MM.1S (cell line): ENCODE measurements at places on chromosomes 1 and 21.

GRCh38 chr1:231778009-231778719 lies 151.6 kb downstream of the DISC1 start:
- no peak for DNase-seq

DNA sequence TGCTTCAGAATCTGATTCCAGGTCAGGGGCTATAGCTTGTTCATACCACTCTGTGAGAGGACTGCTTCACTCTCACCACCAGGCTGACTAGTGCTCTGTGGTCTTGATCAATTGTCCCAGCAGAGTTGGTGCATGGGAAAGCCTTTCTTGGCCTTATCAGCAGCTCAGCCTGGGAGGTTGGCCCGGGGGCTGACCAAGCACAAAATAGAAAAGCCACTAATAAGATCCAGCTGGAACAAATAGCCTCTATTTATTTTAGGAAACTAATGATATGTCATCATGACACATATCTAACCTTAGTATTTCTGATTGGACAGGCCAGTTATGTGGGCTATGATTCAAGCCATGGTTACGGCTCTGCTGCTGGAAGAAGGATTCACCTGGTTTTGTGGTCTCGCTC lies 134.2 kb downstream of the GDAP2 start:
- DNase-seq, result no peak

GRCh38 chr21:33441489-33442477 lies 38.0 kb downstream of the TMEM50B start:
- DNase-seq, result no peak

DNA sequence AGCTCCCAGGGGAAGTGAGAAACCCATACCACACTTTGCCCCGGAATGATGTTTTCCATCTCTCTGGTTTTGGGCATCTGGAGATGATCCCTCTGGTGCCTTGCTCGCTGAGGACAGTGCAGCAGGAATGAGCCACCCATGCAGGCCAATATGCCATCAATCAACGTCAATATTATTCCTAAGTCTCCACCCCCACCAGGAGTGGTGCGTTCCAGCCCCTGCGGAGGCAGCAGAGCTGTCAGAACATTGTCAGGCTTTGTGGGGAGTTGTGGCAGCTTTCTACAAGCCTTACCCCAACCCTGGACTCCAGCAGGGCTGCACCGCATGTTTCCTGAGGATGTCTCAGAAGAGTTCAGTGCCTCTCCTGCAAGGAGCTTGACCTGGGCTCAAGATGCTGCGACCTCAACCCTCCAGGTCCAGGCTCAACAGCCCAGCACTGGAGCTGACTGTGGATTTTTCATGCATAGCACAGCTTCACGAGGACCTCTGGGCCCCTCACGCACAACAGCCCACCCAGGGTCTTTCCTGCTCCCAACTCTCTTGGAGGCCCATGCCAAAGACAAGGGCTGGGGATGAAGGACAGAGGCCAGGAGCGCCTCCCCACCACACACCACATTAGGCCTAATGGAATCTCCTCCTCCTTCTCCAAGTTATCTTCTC lies 67.5 kb downstream of the PSMG1 start:
- no peak for DNase-seq

GRCh38 chr1:243315893-243316292 lies 60.1 kb downstream of the SDCCAG8 start:
- no peak for DNase-seq

GRCh38 chr1:11731691-11732283 lies 4.1 kb upstream of the AGTRAP start:
- no peak for DNase-seq

DNA sequence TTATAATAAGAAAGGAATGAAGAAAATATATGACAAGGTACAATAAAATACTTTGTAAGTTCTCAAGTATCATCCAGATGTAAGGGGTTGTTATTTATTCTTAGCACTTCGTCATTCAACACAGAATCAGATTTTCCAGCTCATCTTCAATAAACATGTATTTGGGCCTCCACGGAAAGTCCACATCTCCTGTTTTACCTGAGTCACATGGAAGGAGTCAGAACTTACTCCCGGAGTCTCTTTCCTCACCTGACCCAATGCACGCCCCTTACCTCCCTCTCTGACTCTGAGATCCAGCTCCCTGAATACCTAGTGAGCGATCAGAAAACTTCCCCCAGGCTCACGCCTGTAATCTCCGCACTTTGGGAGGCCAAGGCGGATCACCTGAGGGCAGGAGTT lies 1.5 kb upstream of the PMVK start:
- DNase-seq, result no peak

- DNase-seq, result no peak
Observed at GRCh38 chr1:166080967-166081870, 85.6 kb downstream of the FAM78B start.

GRCh38 chr1:184212649-184213314 lies 161.3 kb downstream of the TSEN15 start:
- DNase-seq, result no peak

DNA sequence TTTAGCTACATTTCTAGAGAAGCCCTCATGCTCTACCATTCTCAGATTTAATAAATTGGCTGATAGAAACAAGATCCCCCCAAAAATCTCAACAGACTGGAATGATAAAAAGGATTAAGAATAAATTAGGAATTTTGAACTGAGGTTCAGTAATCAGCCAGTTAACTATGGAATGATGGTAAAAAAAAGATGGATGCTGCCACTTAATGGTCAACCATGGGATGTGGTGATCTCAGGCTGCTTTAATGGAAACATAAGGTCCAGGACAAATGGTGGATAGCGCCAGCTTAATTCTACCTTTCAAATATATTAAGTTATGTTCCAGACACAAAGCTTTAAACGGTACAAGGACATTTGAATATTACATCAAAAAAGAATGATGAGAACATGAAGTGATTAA lies 49.9 kb downstream of the CCN1 start:
- DNase-seq, result no peak

DNA sequence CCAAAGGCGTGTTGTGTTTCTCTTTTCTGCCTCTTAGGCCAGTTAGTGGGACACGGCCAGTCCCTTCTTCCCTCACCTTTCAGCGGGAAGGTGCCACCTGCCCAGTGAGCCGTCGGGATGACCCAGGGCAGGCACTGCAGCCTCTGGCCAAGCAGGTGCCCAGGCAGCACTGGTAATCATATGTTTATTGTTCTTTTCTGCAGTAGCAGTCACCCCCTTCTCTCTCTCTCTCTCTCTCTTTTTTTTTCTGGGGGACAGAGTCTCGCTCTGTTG lies 38.2 kb downstream of the CRYAA start:
- DNase-seq, result no peak

GRCh38 chr1:99600782-99601181 lies 45.1 kb upstream of the PALMD start:
- DNase-seq, result no peak

DNA sequence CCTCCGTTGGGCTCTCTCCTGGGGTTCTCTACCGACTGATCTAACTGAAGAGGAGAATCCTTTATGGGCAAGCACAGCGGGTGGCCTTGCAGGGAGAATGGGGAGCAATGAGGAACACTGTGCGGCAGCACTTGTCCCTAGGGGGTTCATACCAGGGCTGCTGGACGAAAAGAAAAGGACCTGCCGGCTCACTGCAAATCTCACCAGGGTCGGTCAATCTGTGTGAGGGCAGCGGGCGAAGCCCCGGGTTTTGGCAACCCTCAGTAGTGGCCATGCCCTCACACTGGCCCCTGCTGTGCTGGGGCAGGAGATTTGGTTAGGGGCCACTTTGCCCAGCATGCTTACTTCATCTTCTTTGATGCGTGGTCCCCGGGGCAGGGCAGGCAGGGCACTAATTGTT lies 5.9 kb downstream of the LHX9 start:
- DNase-seq, result no peak

- DNase-seq, result no peak
Observed at GRCh38 chr1:45929257-45929687, 125.9 kb downstream of the MAST2 start.

DNA sequence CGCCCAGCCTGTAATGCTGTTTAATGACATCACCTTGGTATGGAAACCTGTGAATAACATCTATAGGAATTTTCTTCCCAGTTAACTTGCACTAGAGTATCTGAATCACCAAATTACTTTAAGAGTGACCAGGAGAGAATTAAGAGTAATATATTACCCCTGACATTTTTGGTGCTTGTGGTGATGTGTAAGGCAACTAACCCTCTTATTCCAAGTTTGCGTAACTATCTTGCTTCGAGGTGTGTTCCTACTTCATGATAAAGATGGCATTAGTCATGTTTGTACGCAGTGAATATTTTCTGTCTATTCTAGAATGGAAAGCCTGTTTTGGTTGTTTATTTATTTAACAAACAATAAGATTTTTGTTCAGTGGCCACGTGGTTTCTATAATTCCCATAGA lies 131.3 kb downstream of the ZP4 start:
- no peak for DNase-seq

- DNase-seq, result no peak
Observed at GRCh38 chr1:246005067-246005466, 502.0 kb downstream of the SMYD3 start.

DNA sequence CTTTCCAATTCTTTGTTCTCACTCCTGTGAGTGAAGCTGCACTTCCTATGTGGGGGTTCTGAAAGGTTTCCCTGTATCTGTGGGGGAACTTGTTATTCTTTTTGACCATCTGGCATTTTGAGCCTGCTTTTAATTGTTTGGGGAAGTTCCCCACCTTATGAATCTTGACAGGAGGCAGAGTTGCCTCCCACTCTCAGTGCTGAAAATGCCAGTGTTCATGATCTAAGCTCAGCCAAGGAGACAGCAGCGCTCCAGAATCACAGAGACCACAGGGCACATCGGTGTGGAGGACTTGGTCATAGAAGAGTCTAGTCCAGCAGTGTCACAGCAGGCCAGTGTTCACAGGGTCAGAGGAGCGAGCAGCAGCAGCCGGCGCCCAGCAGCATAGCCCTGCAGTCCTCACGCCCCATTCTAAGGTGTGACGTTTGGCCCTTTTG lies 63.8 kb upstream of the PRDX6 start:
- no peak for DNase-seq

GRCh38 chr1:47906009-47906432 lies 91.2 kb downstream of the TRABD2B start:
- no peak for DNase-seq

DNA sequence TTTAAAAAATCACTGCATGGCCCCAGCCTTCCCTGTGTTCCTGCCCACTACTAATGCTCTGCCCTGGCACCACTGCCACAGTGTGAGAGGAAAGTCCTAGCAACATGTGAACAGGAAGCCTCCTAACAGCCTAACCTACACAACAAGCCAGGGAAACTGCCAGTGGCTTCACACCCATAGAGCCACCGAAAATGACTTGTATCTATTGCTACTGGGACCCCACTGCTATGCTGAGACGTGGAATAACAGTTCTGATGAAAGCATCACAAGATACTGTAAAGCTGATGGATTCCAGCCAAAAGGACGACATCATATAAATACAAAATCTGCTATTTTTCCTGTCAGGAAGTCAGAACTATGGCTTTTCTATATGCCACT lies 74.9 kb downstream of the JAK1 start:
- DNase-seq, result no peak

DNA sequence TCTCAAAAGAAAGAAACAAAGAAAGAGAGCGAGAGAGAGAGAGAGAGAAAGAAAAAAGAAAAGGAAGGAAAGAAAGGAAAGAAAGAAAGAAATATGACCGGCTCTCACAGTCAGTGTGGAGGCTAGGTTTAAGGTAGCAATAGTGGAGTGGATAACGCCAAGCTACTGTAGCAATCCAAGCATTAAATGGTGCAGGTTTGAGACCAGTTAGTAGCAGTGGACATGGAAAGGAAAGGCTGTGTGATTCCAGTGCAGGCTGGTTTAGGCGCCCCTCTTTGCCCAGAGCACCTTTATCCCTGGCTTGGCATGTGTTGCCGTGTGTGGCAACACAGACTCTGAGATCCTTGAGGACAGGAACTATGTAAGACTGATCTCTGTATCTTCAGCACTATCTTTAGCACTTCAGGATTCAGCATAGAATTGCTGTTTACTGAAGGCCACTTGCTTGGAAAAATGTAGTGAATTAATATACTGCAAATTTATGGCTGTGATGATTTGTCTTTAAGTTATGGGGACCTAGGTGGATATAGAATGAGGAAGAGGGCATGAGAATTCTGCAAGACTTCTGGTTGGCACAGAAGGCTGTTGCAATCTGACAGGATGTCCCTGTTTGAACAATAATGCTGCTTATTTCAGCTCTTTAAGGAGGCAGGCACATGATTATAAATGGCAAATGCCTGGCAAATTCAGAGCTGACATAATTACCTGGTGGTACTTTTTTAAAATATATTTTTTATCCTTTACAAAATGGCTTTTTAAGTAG lies 10.8 kb upstream of the OSBPL9 start:
- DNase-seq, result no peak

GRCh38 chr1:197980457-197980856 lies 63.3 kb downstream of the LHX9 start:
- DNase-seq, result no peak

DNA sequence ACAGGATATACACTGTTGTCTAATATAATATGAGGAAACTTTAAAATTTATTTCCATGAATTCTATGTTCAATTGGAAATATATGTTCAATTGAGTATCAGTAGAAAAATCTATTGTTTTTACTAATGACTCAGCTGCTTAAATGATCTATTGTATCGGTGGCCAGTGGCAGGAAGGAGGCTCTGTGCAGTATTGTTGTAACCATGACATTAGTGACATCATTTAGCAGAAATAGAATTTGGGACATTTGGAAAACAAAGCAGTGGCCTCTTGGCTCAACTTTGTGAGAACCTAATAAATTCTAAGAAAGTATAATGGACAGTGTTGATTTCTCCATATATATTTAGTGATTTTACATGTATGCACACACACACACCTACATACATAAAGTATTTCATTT lies 257.4 kb downstream of the PDE4B start:
- no peak for DNase-seq

GRCh38 chr1:204927673-204928641 lies 57.3 kb downstream of the NFASC start:
- no peak for DNase-seq

GRCh38 chr1:22206551-22207125 lies 63.7 kb upstream of the WNT4 start:
- DNase-seq, result no peak

DNA sequence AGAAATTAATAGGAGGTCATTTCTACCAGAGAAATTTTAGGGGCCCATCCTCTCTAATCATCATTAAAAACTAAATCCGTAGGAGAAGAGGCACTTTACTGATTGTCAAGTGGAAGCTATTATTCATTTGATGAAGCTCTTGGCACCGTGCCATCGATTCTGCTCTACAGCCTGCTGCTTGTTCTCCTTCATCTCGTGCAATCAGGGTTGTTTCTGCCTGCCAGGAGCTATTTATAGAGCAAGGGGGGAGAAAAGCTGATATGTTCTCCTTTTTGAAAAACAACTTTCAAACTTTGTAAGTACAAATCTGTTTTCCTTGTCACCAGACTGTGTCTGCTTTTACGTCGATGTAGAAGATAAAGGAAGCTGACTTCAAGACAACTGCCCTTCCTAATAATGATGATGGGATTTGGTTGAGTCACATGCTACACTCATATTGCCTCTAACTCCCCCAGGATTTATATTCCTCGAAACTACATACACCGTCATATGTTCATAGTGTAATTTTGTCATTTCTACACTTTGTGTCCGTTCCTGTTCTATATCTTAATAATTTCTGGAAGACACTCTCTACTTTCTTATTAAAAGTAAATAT lies 169.6 kb upstream of the LHX8 start:
- no peak for DNase-seq
